Vagina (tissue), 2 donors: ENCODE measurements at places on chromosomes 13 and 19.

GRCh38 chr13:70844391-70845108 is 736.3 kb upstream of the KLHL1 start:
- no peaks in the 10 kb centered on the region for H3K4me1 ChIP-seq
- no peaks in the 10 kb centered on the region for H3K27me3 ChIP-seq
- no peak overlapping the region for H3K27ac ChIP-seq
- no peaks in the 10 kb centered on the region for H3K36me3 ChIP-seq
- H3K4me3 ChIP-seq, result no peak overlapping the region

GRCh38 chr19:6172074-6172863 is 36.8 kb downstream of the ACSBG2 start:
- H3K4me3 ChIP-seq, result no peak overlapping the region
- H3K27me3 ChIP-seq, result no peaks in the 10 kb centered on the region
- H3K27ac ChIP-seq, result no peak overlapping the region
- DNase-seq, result no peak
- no peaks in the 10 kb centered on the region for H3K36me3 ChIP-seq

- no peak for DNase-seq
- no peaks in the 10 kb centered on the region for H3K27me3 ChIP-seq
- H3K27ac ChIP-seq, result no peak overlapping the region
- H3K36me3 ChIP-seq, result no peaks in the 10 kb centered on the region
- no peak overlapping the region for H3K4me3 ChIP-seq
Measured at GRCh38 chr13:34277936-34278335, 460.0 kb downstream of the RFC3 start.

DNA sequence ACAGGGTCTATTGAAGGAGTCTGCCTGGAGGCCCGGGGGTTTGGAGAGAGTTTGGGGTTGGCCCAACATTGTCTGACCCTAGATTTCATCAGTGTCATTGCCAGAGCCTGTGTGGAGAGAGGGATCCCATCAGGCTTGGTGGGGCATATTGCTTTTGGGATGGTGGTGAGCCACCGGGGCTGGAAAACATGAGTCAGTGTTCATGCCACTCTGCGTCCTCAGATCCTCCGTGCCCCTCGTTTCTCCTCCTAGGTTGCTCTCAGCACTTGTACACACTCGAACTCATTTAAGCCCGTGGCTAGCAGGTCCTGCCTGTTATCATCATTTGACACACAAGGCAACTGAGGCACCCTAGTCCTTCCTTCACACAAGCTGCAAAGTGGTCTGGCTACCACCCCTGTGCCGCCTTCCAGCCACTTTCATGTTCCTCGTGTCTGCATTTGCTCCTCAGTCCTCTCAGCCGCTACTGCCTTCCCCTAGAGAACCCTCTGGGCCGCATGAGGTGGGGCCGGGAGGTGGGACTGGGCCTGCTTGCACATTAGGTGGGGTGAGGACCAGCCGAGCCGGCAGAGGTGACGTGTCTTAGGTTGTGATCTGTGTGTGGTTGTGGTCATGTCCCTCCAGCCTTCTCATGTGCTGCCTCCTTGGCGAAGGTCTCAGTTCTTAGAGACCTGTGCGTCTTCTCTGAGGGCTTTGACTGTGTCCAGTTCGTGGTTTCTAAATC is 3.6 kb downstream of the NACC1 start:
- H3K4me3 ChIP-seq, result no peak overlapping the region
- H3K27ac ChIP-seq, result no peak overlapping the region
- peaks cover 42% of the 10 kb centered on the region for H3K4me1 ChIP-seq
- no peaks in the 10 kb centered on the region for H3K27me3 ChIP-seq
- no peak for DNase-seq

- peaks cover 7% of the 10 kb centered on the region for H3K36me3 ChIP-seq
- peak within 1 kb of the TSS; percentile 61 for H3K4me3 ChIP-seq
- H3K27ac ChIP-seq, result peak within 1 kb of the TSS; percentile 91
Measured at GRCh38 chr19:58059003-58059670, at the start of gene ZNF135. Gene ZNF135, plus strand, starts transcription at chr19:58059282. Its CDS starts 721 bp downstream, at chr19:58060003.

DNA sequence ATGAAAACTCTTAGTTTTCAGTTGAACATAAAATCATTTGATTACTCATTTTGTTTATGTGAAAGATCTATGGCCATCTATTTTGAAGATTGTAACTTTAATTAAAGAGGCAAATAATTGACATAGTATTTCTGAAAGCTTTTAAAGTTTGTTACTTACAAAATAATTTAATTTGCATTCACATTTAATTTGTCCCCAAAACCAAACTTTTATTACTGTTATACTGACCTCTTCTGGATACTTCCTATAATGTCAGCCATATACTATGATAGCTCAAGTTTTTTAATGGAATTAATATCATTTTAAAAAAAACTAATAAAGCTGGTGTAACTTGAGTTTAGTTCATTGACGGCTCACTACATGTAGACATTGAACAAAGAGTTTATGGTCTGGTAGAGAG is 4.9 kb upstream of the SGCG start:
- no peaks in the 10 kb centered on the region for H3K36me3 ChIP-seq
- no peaks in the 10 kb centered on the region for H3K4me1 ChIP-seq
- no peak overlapping the region for H3K27ac ChIP-seq
- no peak overlapping the region for H3K4me3 ChIP-seq
- no peaks in the 10 kb centered on the region for H3K27me3 ChIP-seq

- no peak overlapping the region for H3K27ac ChIP-seq
- no peaks in the 10 kb centered on the region for H3K27me3 ChIP-seq
- DNase-seq, result no peak
- no peaks in the 10 kb centered on the region for H3K36me3 ChIP-seq
Measured at GRCh38 chr13:24277761-24278160, 31.6 kb upstream of the C1QTNF9 start.

GRCh38 chr19:19185853-19186740 is 5.9 kb downstream of the BORCS8 start:
- H3K36me3 ChIP-seq, result peaks cover 19% of the 10 kb centered on the region
- no peak overlapping the region for H3K4me3 ChIP-seq
- DNase-seq, result no peak
- no peaks in the 10 kb centered on the region for H3K27me3 ChIP-seq
- H3K27ac ChIP-seq, result no peak overlapping the region

GRCh38 chr13:46160065-46160464 is 21.9 kb downstream of the LCP1 start:
- no peak overlapping the region for H3K4me3 ChIP-seq
- no peak for DNase-seq
- H3K4me1 ChIP-seq, result no peaks in the 10 kb centered on the region
- H3K27me3 ChIP-seq, result no peaks in the 10 kb centered on the region

- no peaks in the 10 kb centered on the region for H3K36me3 ChIP-seq
- H3K4me1 ChIP-seq, result no peaks in the 10 kb centered on the region
- H3K4me3 ChIP-seq, result no peak overlapping the region
- no peaks in the 10 kb centered on the region for H3K27me3 ChIP-seq
Measured at GRCh38 chr13:65057986-65058385, 2172.2 kb downstream of the PCDH9 start.

DNA sequence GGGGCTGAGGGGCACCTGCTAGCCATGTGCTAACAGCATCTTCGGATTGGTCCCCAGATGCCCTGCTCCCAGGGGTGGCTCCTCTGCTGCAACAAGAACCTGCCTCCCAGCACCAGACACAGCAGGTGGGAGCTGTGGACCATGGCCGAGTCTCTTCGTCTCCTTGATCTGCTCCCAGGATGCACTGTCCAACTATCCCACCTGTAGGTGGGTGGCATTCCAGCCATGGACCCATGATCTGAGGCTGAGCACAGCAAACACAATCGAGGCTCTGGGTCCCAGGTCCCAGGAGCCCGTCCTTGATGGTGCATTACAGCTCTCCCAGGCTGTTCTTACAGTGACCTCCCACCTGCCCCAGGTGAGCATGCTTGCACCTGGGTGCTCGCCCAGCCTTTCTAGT is 1.6 kb downstream of the ZNF837 start:
- no peak overlapping the region for H3K4me3 ChIP-seq
- H3K27ac ChIP-seq, result no peak overlapping the region
- no peaks in the 10 kb centered on the region for H3K27me3 ChIP-seq
- H3K4me1 ChIP-seq, result peaks cover 23% of the 10 kb centered on the region

DNA sequence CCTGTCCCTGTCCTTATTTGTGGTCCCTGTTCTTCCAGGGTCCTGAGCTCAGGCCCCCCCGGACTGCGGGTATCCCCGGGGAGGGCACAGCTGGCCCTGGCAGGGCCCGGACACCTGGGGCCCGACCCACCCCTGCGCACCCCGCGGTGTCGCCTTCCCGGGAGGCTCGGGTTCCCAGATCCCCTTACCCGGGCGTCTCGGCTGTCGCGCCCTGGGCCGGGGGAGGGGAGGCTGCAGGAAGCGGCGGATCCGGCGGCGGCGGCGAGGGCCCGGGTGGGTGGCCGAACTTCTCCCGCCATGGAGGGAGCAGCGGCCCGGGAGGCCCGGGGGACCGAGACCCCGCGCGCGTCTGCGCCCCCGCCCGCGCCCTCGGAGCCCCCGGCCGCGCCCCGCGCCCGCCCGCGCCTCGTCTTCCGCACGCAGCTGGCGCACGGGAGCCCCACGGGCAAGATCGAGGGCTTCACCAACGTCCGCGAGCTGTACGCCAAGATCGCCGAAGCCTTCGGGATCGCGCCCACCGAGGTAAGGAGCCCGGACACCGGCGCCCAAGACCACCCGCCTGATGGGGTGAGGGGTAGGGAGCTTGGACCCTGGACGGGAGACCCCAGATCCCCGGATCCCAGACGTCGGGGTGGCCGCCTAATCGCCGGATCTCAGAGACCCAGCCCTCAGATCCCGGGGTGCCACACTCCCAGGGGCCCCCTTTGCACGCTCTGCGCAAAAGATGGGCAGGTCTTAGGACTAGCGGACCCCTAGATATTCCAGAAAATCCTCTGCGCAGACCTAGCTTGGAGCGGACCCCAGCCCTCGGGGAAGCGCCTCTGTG is at the start of gene GIPC3:
Gene GIPC3 (plus strand): TSS at position 178 of the 826 bp plus-strand sequence. CDS start 120 bp downstream, at position 298.
- H3K27ac ChIP-seq, result no peak within 1 kb of the TSS
- no peak for DNase-seq
- H3K36me3 ChIP-seq, result no peaks in the 10 kb centered on the region
- peak within 1 kb of the TSS; percentile 31 for H3K4me3 ChIP-seq
- H3K4me1 ChIP-seq, result peaks cover 14% of the 10 kb centered on the region

DNA sequence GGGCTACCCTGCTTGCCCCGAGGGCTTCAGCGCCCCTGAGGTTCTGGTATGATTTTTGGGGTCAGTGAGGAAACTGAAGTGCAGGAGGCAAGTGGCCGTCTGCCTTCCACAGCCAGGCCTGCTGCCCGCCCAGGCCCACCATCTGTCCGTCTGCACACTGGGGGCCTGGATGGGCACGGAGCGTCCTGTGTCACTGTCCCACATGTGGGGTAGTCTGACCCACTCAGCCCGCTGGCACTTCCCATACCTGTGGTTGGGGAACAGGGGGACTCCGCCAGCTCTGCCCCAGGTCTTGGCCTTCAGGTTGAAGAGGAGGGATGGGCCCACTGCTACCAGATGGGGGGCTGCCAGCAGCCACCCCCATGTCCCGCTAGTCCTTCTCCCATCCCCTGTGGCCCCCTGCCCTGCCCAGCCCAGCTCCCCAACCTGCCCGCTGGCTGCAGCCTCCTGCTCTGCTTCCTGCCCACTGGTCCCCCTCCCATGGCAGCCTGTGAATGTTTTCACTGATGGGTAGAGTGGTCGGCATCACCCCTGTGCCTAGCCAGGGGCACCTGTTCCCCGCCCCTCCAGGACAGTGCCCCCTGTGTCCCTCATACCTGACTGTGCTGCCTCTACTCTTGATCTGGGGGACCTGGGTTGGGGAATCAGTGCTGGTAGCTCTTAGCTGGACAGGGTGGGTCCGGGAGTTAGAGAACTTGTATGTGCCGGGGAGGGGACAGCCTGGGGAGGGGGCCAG is 9.5 kb downstream of the PIAS4 start:
- no peak for DNase-seq
- no peak overlapping the region for H3K27ac ChIP-seq
- no peak overlapping the region for H3K4me3 ChIP-seq
- H3K36me3 ChIP-seq, result no peaks in the 10 kb centered on the region

GRCh38 chr19:40936755-40937154 is 54.3 kb upstream of the CYP2B6 start:
- no peaks in the 10 kb centered on the region for H3K4me1 ChIP-seq
- H3K27me3 ChIP-seq, result no peaks in the 10 kb centered on the region
- H3K4me3 ChIP-seq, result no peak overlapping the region

DNA sequence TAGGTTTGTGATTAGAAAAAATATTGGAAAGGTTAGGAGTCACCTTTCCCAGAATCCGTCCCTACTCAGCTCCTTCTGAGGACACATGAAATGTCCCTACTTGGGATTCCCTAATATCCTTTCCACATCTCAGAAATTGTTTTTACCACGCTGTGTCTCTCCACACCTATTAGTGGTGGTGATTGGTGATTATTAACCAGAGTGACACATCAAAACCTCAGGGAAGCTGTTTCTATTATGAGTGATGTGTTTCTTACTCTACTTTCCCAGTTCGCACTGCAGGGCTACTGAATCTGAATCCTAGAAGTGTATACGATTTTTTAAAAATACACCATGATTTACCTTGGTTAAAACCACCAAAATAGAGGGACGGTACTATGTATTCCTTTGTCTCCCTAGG is 460.8 kb downstream of the TBC1D4 start:
- no peak overlapping the region for H3K27ac ChIP-seq
- no peaks in the 10 kb centered on the region for H3K36me3 ChIP-seq
- H3K4me1 ChIP-seq, result no peaks in the 10 kb centered on the region
- H3K27me3 ChIP-seq, result no peaks in the 10 kb centered on the region
- H3K4me3 ChIP-seq, result no peak overlapping the region
- no peak for DNase-seq

GRCh38 chr19:39802958-39803357 is 24.3 kb downstream of the LEUTX start:
- H3K4me3 ChIP-seq, result no peak overlapping the region
- H3K27me3 ChIP-seq, result no peaks in the 10 kb centered on the region
- no peaks in the 10 kb centered on the region for H3K4me1 ChIP-seq
- no peaks in the 10 kb centered on the region for H3K36me3 ChIP-seq

GRCh38 chr19:31586282-31586681 is 237.0 kb upstream of the TSHZ3 start:
- DNase-seq, result no peak
- no peaks in the 10 kb centered on the region for H3K36me3 ChIP-seq
- H3K4me3 ChIP-seq, result no peak overlapping the region
- H3K27ac ChIP-seq, result no peak overlapping the region
- H3K27me3 ChIP-seq, result no peaks in the 10 kb centered on the region

GRCh38 chr13:35787937-35788336 is 311.4 kb upstream of the MAB21L1 start:
- H3K27me3 ChIP-seq, result no peaks in the 10 kb centered on the region
- no peak overlapping the region for H3K4me3 ChIP-seq
- DNase-seq, result no peak
- peaks cover 5% of the 10 kb centered on the region for H3K4me1 ChIP-seq
- no peak overlapping the region for H3K27ac ChIP-seq

DNA sequence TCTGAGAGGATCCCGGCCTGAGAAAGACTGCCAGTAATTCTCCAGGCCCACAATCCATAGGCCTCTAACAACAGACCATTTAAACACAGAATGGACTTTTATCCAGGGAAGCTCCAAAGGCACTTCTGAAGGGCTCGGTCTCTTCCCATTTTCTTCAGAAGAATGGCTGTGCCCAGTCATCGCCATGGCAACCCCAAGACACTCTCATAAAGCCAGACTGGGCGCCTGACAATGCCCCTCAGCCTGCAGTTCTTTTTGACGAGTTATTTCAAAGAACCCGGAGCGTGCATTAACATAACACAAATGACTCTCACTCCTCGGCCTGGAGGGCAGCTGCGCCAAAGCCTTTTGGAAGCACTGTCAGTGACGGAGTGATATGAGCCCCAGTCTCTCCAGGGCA is 61.0 kb downstream of the RASA3 start:
- no peak overlapping the region for H3K4me3 ChIP-seq
- peaks cover 29% of the 10 kb centered on the region for H3K4me1 ChIP-seq
- no peaks in the 10 kb centered on the region for H3K36me3 ChIP-seq
- H3K27ac ChIP-seq, result peak overlapping the region; percentile 20
